IPS DF 6.9 (cell line): ENCODE measurements at places on chromosomes 4 and X.

DNA sequence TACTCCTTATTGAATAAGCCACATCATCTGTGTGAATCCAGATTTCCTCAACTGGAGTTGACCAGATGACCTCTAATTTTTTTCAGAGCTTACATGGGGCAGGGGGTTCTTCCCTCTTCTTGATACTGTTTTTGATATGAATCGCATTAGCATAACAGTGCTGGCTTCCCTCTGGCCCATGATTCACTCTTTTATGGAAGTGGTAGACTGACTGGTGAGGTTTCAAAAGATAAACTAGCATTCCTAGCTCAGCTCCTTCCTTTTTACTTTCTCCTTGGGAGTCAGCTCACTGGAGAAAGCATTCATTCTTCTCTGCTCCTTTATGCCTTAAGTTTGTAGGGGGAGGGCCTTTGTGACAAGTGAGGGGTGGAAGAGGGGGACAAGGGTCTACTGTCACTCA, 161.0 kb upstream of the FGF13 start:
- no peak overlapping the region for H3K4me3 ChIP-seq
- H3K27ac ChIP-seq = no peak overlapping the region
- no peaks in the 10 kb centered on the region for H3K36me3 ChIP-seq
- no peak for DNase-seq
- H3K4me1 ChIP-seq = no peaks in the 10 kb centered on the region

DNA sequence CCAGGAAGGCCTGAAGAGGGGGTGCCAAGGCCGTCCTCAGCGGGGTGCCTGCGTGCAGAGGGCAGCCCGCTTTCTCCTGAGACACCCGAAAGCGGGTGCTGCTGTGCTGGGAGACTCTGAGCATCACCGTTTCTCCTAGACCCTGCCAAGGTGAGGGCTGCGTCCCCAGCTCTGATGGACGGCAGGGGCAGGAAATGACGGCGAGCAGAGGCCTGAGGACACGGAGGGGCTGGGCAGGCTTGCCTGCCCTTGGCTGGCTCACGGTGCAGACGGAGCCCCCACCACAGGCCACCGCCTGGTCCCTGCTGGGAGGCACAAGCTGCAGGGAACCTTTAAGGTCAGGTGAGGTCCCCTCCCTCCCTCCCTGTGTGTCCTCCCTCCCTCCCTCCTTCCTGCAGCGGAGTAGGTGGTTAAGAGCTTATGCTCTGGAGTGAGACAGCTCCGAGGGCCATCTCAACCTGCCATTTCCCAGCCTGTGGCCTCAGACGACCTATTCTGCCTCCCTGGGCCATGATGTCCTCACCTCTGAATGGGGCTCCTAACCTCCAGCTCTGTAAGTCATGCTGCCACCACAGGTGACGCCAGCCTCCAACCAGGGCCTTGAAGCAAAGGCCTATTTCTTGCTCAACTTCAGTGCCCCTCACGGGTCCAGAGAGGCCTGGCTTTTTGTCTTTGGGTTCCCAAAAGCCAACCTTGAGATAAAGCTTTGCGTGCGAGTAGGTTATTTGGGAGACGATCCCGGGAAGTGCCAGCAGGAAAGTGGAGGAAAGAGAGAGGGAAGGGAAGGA, 54.2 kb upstream of the GRPEL1 start:
- H3K27me3 ChIP-seq = no peaks in the 10 kb centered on the region
- H3K27ac ChIP-seq = no peak overlapping the region
- H3K4me1 ChIP-seq = no peaks in the 10 kb centered on the region
- no peak for DNase-seq

DNA sequence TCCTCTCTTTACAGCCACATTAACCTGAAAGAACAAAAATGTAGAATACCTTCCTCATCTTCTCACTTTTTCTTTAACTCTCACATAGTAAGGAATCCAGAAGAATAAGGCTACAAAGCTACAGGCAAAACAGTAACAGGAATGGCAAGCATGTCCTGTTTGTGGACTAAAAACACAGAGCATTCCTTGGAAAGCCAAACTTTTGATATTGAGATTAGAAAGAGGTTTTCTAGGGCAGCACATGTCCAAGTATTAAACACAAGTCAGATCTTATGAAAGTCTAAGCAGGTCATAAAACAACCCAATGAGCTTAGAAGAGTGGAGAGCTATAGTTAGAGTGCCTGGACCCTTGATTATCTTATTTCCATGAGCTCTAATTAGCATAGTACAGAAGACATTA, 58.2 kb upstream of the FAM9C start:
- no peak for DNase-seq
- H3K27ac ChIP-seq = no peak overlapping the region
- no peak overlapping the region for H3K4me3 ChIP-seq
- no peaks in the 10 kb centered on the region for H3K27me3 ChIP-seq
- H3K4me1 ChIP-seq = no peaks in the 10 kb centered on the region

- no peak overlapping the region for H3K4me3 ChIP-seq
- no peaks in the 10 kb centered on the region for H3K36me3 ChIP-seq
- H3K27me3 ChIP-seq = no peaks in the 10 kb centered on the region
- no peak overlapping the region for H3K27ac ChIP-seq
These were observed 78.5 kb downstream of the MID1IP1 start for GRCh38 chrX:38879631-38880220.

DNA sequence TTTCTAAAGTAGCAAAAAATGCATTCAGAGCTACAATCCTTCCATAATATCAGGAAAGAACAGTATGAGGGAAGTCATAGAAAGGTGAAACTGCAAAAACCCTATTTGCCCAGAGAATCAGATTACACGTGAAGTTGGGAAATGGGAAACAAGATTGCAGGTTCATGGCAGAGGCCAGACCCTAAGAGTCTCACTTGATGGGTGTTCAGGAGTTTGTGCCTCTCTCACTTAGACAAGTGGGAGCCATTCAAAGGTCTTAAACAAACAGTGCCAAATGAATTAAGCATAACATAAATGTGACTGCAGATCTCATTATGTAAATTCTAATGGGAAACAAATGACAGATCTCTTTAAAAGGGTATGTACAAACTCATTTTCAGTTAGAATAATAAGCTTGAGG, 91.6 kb downstream of the ARAP2 start:
- no peak overlapping the region for H3K27ac ChIP-seq
- no peak for DNase-seq
- H3K27me3 ChIP-seq = no peaks in the 10 kb centered on the region
- H3K4me3 ChIP-seq = no peak overlapping the region
- H3K4me1 ChIP-seq = no peaks in the 10 kb centered on the region
- H3K36me3 ChIP-seq = no peaks in the 10 kb centered on the region

DNA sequence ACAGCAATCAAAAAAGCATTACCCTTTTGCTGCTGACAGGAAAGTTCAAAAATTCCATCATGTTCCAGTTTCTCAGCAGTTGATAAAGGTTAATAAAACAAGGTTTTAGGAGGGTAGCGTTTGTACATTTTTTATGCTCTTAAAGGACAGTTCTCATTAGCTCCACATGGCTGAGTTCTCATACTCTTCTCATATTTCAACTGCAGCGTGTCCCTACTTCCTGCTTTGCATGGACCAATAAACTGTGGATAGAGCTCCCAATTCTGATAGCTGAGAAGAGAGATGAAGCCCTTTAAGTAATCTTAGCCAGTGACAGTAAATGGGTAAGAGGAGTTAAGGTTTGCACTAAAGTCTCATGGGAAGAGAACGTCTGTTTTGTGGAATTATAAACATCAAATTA, 53.5 kb downstream of the SPANXA2 start:
- DNase-seq = no peak
- H3K36me3 ChIP-seq = no peaks in the 10 kb centered on the region
- H3K27ac ChIP-seq = no peak overlapping the region
- no peaks in the 10 kb centered on the region for H3K27me3 ChIP-seq
- H3K4me1 ChIP-seq = no peaks in the 10 kb centered on the region

GRCh38 chr4:128658214-128658631, 151.3 kb upstream of the JADE1 start:
- no peaks in the 10 kb centered on the region for H3K36me3 ChIP-seq
- H3K4me3 ChIP-seq = no peak overlapping the region

DNA sequence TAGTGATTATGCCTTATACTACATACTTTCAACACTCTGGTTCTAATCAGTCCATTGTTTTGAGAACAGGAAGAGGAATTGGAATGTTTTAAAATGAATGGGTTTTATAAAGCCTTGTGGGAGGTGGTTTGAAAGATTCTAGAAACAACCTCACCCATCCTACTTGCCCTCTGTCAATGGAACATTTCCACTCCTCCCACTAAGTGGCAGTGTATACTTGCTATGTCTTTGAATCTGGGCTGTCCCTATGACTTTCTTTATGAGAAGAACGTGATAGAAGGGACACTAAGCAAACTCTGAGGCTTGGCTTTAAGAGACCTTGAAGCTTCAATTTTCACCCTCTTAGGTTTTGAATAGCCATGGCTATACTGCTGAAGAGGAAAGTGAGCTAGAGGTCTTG, 611.2 kb downstream of the PPP4R3C start:
- no peaks in the 10 kb centered on the region for H3K4me1 ChIP-seq
- DNase-seq = no peak
- no peak overlapping the region for H3K4me3 ChIP-seq
- H3K27ac ChIP-seq = no peak overlapping the region
- no peaks in the 10 kb centered on the region for H3K27me3 ChIP-seq
- no peaks in the 10 kb centered on the region for H3K36me3 ChIP-seq

GRCh38 chrX:150324919-150325318, 38.2 kb upstream of the MAMLD1 start:
- H3K27ac ChIP-seq = no peak overlapping the region
- no peaks in the 10 kb centered on the region; the same call in 1 of the 2 replicates for H3K4me1 ChIP-seq
- no peaks in the 10 kb centered on the region for H3K27me3 ChIP-seq
- no peak for DNase-seq

DNA sequence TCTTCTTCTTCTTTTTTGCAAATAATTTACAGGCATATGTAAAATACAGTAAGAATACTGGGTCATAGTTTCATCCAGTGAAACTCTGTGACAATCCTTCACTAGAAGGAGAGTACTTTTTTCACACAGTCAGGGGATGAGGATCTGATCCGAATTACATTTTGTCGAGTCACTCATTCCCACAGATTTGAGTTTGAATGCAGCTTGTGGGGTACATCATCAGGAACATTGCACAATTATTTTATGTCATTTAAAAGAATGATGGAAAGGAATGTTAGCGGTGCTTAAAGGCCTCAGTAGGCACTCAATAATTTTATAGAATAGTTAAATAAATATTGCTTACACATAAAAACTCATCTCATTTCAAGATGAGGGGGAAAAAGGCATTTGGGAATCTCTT, 88.6 kb downstream of the CHRNA9 start:
- no peak overlapping the region for H3K27ac ChIP-seq
- H3K27me3 ChIP-seq = no peaks in the 10 kb centered on the region
- no peak overlapping the region for H3K4me3 ChIP-seq
- H3K4me1 ChIP-seq = no peaks in the 10 kb centered on the region

- no peaks in the 10 kb centered on the region for H3K27me3 ChIP-seq
- H3K27ac ChIP-seq = no peak overlapping the region
- H3K36me3 ChIP-seq = no peaks in the 10 kb centered on the region
- no peak for DNase-seq
These were observed 52.4 kb downstream of the AFF2 start for GRCh38 chrX:148552775-148553174.

GRCh38 chr4:173436149-173436579, 37.2 kb upstream of the SCRG1 start:
- DNase-seq = no peak
- H3K36me3 ChIP-seq = no peaks in the 10 kb centered on the region
- H3K27ac ChIP-seq = no peak overlapping the region
- H3K4me3 ChIP-seq = no peak overlapping the region

DNA sequence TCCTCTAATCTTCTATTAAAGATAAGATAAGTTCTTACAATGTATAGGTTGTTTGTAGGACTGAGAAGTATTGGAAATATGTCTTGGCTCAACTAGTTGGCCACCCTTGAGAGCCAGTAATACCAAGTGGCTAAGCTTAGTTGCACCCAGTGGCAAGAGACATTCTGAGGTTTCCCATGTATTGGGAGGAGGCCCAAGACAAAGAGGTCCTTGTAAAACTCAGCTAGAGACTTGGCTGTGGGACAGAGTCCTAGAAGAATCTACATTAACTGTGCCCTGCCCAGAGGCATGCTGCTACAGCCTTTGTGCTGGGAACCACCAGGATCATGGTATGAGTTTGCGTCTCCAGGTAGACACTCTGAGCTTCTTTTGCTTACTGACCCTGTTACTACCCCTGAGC, 41.9 kb upstream of the SLC4A4 start:
- no peaks in the 10 kb centered on the region for H3K36me3 ChIP-seq
- no peaks in the 10 kb centered on the region for H3K4me1 ChIP-seq
- DNase-seq = no peak
- H3K27ac ChIP-seq = no peak overlapping the region
- H3K4me3 ChIP-seq = no peak overlapping the region
- no peaks in the 10 kb centered on the region for H3K27me3 ChIP-seq

DNA sequence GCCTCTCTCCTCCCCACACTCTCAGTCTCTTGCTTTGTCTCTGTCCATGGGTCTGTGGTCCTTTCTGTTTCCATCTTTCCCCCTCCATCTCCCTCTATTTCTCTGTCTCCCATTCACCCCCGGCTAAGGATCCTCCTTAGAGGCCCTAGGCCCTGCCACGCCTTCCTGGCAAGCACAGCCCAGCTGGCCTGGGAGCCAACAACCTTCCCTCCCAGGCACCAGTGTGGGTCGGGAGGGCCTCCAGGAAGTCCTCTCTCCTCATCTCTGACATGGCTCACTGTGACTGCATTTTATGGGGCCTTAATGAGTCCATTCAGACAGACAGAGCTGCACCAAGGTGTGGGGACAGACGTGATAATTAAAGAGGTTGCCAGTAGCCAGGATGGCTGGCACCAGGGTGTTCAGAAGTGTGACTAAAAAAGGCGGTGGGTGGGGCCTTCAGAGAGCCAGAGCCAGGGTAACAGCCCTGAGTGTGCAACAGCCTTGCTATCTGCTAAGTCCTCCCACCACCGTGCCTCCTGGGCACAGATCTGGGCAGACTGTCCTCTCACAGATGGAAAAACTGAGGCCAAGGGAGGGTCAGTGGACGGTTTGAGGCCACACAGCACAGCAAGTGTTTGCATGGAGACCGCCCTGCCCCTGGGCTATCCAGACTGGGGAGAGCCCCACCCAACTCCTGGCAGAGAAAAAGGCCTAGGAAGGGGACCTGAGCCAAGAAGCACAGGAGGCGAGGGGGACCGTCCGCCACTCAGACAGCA, 31.5 kb downstream of the BLOC1S4 start:
- no peak for DNase-seq
- H3K27me3 ChIP-seq = no peaks in the 10 kb centered on the region
- no peak overlapping the region for H3K27ac ChIP-seq
- no peaks in the 10 kb centered on the region for H3K36me3 ChIP-seq

GRCh38 chr4:74374561-74375327, 9.8 kb downstream of the EREG start:
- DNase-seq = no peak
- H3K36me3 ChIP-seq = no peaks in the 10 kb centered on the region
- H3K4me3 ChIP-seq = no peak overlapping the region
- no peaks in the 10 kb centered on the region for H3K4me1 ChIP-seq
- no peak overlapping the region for H3K27ac ChIP-seq
- H3K27me3 ChIP-seq = no peaks in the 10 kb centered on the region

- H3K27ac ChIP-seq = no peak overlapping the region
- H3K27me3 ChIP-seq = no peaks in the 10 kb centered on the region
- H3K4me1 ChIP-seq = no peaks in the 10 kb centered on the region
- no peak overlapping the region for H3K4me3 ChIP-seq
These were observed 104.6 kb downstream of the DTHD1 start for GRCh38 chr4:36385951-36386571.
